Central memory CD4-positive, alpha-beta T cell (primary cell): ENCODE measurements at places on chromosomes 7 and 10.
A peak's percentile ranks its signal among the peaks of the same experiment; 100 is the strongest.

GRCh38 chr10:22537810-22538209, 176.6 kb downstream of the PIP4K2A start:
- DNase-seq, result no peak

DNA sequence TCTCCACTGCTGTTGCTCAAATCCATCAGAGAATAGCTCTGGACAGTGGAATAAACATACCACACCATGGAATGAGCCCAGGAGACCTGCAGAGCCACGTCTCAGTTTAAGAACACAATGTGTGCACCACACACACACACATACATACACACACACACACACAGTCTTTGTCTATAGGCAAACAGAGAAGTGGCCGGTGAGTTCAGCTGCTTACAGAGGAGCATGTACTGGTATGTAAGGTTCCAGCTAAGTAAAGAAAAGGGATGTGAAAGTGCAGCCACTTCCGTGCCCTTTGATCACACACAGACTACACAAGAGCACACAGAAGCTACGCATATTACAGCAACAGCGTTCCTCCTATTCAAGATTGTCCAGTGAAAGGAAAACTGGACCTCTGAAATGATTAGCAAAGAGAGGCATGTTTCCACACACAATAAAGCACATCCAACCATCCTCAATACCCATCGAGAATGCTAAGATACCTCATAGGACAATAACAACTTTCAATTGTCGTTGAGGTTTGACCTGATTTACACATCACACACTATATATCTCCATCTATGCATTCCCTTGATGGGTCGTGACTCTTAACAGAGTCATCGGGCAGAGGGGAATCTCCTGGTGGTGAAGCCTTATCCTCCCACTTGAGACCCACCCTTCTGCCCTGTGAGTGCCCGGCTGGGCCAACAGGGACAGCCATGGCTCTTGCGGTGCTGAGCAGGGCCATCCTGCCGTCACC, 23.6 kb downstream of the SLC35B4 start:
- no peak for DNase-seq

DNA sequence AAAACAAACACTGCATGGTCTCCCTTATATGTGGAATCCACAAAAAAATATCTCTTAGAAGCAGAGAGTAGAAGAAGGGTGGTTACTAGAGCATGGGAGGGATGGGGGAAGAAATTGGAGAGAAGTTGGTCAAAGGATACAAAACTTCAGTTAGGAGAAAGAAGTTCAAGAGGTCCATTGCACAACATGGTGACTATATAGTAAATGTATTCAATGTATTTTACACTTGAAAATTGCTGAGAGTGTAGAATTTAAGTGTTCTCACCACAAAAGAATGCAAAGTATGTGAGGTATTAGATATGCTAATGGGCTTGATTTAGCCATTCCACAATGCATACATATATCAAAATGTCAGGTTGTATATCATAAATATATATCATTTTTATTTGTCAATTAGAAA, 232.0 kb upstream of the CELF2 start:
- no peak for DNase-seq

- DNase-seq, result no peak
These were observed 17.7 kb downstream of the CACNB2 start for GRCh38 chr10:18157881-18158280.

- DNase-seq, result no peak
These were observed 18.8 kb downstream of the IFIT3 start for GRCh38 chr10:89346405-89347254.

- DNase-seq, result no peak
These were observed 142.5 kb downstream of the RNF216 start for GRCh38 chr7:5638994-5639393.

DNA sequence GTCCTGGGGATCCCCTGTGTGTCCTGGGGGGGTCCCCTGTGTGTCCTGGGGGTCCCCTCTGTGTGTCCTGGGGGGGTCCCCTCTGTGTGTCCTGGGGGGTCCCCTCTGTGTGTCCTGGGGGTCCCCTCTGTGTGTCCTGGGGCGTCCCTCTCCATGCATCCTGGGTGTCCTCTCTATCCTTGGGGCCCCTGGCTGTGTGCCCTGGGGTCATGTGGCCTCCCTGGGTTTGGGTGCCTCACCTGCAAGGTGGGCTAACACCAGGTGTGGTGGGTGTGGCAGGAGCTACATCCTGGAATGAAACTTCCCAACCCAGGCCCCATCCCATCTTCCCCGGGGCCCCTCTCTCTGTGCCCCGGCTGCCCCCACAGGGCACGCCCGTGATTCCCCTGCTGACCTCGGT, 4.9 kb downstream of the CYP2W1 start:
- no peak for DNase-seq

DNA sequence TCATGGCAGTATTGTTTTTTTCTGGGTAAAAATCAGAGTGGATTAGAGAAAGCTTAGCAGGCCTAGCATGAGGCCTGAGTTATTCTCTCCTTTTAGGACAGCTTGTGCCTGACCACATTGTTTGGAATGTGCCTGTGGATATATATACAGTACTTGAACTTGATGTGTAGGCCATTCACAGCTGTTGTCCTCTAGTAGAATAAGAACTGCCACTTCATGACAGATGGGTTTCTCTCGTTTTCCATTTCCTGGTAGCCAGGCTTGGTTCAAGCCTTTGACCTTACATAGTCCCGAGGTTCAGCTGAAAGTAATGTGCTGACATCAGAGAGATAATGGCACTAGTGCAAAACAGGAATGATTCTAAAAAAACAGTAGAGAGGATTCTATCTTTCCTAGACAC, 473.9 kb downstream of the AUTS2 start:
- no peak for DNase-seq

DNA sequence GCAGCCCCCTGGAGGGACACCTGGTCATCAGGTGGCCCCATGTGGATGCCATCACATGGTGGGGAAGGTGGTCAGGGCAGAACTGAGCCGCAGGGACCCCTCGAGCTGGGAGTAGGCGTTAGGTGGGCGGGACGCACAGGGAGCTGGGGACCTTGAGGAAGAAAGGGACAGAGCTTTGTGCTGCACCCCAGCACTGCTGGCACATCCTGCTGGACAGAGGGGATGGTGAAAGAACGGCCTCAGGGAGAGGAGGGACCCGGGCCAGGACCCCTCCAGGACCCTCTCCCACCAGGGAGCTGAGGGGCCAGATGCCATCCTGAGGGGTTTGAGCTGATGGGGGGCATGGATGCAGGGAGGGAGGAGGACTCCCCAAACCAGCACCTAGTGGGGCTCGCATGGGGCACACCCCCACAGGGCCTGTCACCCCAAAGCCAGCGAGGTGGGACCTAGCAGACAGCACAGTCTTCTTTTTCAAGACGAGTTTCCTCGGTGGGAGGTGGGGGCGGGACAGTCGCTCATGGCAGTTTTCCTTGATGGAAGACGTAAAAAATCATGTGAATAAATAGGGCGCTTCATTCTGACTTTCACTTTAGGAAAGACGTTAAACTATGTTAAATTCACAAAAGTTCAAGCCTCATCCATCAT, 43.3 kb downstream of the STK32C start:
- DNase-seq, result no peak

- DNase-seq, result no peak
These were observed 98.2 kb upstream of the KAT6B start for GRCh38 chr10:74728225-74728624.

DNA sequence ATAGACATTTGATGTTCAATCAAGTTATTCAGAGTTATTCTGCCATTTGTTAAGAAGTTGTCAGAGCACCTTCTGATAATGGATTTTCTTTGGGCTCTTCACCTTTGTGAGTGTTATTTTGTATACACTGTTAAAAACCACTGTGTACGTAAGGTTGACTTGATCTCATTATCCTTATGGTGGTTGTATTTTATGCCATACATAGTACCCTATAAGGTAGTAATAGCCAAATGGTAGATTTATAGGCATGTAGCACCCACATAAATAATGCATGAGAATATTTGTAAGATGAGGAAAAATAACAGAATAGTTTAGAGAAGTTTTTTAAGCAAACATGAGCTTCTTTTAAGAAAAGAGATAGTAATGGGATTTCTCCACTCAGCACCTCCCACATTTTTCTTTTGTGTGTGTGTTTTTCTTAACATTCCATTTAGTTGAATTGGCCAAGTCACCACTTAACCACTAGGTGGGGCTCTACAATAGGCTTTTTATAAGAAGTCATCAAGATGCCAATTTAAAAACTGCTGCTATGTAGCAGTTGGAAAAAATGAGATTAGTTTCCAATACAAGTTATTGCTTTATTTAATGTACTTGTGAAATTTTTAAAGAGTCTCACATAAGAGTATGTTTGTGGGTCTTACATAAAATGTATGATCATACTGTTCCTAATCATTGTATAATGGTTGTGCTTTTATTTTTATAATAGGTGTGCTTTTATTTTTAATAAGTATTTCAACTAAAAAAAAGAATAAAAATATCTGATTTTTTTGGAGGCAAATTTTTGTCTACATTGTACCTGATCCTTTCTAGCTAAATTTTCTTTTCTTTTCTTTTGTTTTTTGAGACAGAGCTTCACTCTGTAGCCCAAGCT, 41.1 kb upstream of the STMP1 start:
- peak; percentile 22 for DNase-seq

DNA sequence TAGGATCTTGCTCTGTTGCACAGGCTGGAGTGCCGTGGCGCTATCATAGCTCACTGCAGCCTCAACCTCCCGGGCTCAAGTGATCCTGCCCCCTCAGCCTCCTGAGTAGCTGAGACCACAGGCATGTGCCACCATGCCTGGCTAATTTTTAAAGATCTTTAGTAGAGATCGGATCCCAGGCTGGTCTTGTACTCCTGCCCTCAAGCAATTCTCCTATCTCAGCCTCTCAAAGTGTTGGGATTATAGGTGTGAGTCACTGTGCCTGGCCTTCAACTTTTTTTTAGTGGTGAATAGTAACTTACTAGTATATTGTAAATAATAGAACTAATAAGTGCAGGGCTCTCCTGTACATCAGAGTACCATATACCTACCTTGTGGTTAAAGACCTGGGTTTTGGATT, 52.1 kb upstream of the LMTK2 start:
- DNase-seq, result no peak

- DNase-seq, result no peak
These were observed 91.4 kb upstream of the CAV2 start for GRCh38 chr7:116408166-116408565.

DNA sequence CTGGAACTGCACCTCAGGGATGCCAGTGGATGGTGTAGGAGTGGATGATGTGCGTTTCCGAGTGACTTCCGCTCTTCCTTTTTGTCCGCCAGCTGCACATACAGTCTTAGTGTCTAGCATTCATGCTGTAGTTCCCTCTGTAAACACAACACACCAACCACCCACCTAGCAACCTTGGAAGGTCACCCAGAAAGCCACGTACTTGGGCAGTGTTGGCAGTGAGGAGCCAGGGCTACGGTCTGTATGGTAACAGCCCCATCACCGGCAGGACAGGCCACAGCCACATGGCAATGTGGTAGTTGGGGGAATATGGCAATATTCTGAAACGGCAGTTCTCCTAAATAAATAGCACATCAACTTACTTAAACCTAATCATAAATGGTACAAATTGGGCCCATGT, 613.5 kb upstream of the MGMT start:
- DNase-seq, result no peak

DNA sequence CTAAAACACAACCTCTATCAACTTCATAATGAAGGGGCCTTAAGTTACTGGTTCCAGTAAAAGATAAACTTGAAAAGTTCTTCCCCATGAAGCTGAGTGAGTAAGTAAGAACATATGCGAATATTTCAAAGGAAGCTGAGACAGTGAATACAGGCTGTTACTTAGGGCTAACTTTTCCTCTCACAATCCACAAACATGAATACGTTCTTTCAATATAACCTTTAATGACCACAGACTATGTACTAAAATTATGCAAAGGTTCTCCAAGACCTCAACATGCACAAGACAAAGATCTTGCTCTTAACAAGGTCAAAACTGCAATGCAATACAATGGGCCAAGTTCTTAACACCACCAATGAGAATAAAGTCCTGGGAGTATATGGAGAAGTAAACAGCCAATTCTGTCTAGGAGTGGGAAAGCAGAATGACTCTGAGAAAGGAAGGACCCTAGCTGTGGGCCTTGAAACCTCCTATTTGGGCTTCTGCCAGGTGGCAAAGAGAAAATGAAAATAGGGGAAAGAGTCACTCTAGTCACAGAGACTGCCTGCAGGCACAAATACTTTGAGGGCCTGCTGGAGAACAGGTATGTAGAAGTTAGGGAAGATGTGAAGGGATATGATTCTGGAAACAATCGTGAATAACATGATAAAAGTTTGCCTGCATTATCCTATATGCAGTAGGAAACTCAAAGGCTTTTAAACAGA, 43.7 kb downstream of the OSBPL3 start:
- DNase-seq, result no peak

DNA sequence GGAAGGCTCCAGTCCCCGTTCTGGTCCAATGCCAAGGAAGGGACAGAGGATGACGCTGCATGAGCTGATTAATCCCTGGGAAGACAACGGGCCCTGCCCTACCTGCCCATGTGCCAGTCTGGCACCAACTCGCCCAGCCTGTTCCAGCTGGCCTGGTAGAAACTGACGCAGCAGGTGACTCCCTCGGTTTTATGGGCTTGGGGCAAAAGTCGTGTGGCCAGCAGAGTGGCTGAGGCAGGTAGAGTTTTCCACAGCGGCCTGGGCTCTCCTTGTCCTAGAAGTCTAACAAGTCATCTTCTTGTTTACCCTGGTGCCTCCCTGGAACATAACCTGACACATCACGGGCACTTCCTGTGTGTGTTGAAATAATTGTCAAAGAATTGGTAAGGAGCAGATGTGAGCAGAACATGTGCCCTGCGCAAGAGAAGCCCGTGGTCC, 20.4 kb upstream of the LMTK2 start:
- no peak for DNase-seq

GRCh38 chr10:22365233-22365632, 19.9 kb downstream of the SPAG6 start:
- no peak for DNase-seq

- no peak for DNase-seq
These were observed 124.2 kb downstream of the ARHGAP12 start for GRCh38 chr10:31804352-31804810.

GRCh38 chr7:104643587-104644217, 315.3 kb downstream of the LHFPL3 start:
- DNase-seq, result no peak

- DNase-seq, result no peak
These were observed 13.1 kb downstream of the CCSER2 start for GRCh38 chr10:84341538-84341856.

DNA sequence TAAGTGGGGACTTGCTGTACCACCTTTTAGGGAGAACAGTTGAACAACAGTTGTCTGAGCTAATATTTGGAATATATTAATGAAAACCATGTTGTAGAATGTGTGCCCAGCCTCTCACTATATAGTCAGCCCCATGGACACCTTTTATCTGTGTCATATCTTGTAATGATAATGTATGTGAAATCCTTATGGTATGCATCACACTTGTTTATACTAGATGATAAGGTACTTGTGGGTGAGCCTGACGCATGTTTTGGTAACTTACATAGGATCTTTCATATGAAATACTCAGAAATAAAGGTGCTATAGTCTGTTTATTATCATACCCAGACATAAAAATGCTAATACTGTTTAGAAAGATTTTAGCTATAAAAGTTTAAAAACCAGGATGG, 32.8 kb downstream of the CAMK1D start:
- DNase-seq, result no peak

DNA sequence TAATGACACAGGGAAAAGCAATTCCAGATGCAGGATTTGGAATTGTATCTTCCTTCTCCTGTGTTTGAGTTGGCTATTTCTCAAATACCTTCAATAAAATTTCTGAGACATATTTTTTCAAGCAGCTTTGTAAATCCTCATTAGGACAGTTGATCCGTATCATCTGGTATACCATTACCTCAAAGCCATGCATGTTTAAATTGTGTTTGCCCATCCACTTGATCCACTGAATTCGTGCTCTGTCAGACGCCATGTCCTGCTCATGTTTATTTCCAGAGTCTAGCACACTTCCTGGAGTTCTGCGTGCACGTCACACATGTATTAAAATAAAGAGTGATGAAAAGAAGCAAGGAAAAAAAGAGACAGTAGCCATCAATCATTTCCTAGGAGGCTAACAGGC, 141.8 kb upstream of the CDC14C start:
- no peak for DNase-seq
